Thoracic aorta (tissue), 2 donors: ENCODE measurements at places on chromosomes 12 and 14.

DNA sequence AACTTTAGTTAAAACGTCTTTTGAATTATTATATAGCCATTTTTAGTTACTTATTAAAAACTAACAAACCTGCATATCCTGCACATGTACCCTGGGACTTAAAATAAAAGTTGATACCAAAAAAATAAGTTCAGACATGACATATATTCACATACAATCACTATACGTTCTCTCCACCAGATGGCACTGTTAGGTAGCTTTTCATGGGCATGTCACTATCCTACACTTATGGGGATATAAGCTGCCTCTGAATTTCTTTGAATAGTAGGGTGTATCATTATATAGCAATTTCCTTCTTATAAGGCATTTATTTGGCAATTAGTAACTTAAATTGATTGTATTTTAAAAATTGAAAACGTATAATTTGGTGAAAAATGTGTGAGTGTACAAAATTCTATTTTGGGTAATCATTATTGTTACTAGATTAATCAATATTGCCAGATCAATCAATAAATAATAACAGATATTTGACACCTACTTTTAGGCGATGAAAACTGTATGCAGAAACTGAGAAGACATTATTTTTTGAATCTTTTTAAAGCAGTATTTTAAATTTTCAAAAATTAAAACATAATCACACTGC, 31.8 kb upstream of the OR10A7 start:
- no peak for DNase-seq

DNA sequence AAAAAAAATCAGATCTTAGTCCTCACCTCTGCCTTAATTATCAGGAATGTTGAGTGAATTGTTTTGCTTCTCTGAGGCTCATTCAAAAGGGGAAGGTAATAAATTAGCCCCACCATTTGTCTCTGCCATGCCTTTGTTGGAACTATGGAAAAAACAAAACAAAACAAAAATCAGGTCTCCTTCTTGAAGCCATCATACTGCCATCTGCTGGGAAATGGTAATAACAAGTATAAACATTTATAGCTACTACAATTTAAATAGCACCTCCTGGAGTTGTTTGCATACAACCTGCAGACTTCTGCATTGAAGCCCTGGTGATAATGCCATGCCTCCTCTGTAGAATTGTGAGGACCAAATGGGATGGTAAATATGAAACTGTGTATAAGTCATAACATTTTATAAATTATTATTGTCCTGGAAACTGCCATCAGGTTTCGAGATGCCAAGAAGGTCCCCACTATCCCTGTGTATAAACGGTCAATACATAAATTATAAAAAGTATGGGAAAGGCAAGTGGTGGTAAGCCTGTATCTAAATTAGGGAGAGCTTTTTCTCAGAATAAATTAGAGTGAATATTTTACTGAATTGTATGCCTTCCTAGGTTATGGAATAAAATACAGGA, 87.2 kb upstream of the FGD4 start:
- DNase-seq, result no peak

DNA sequence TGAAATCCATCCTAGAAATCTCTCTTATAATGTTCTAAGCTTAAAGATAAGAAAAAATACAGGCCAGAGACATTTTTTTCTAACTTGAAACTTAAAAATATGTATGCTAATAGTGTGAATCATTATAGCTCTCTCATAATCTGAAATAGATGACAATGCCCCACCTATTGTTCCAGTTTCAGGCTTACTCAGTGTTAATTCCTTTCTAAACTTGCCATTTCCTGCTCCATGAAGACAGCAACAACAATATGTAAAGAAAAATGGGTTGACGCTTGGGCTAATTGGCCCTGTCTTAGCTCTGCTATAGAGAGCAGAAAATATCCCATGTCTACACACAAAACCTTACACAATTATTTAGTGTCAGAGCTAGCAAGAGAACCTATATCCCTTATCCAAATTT, 37.1 kb downstream of the LMO3 start:
- DNase-seq, result no peak

GRCh38 chr12:32889011-32889760, 7.4 kb downstream of the PKP2 start:
- no peak for DNase-seq

DNA sequence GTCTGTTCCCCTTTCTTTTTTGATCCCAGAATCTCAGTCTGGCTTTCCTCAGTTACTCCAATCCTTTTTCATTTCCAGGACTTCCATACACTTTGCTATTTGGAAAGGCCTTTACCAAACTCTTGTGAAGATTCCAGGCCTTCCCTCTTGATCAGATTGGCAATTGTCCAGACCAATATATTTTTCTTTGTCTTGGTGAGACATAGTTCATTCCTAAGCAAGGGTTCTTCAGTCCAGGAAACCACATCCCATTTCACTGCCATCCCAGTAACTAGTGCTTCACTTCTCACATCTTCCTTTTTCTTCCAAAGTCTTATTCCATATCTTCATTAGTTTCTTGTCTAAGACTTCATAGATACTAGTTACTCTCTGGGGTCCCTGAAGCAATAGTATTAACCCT, 2.1 kb upstream of the PTPRQ start:
- no peak for DNase-seq

- no peak for DNase-seq
Observed at GRCh38 chr12:129034558-129035289, 181.4 kb downstream of the GLT1D1 start.

DNA sequence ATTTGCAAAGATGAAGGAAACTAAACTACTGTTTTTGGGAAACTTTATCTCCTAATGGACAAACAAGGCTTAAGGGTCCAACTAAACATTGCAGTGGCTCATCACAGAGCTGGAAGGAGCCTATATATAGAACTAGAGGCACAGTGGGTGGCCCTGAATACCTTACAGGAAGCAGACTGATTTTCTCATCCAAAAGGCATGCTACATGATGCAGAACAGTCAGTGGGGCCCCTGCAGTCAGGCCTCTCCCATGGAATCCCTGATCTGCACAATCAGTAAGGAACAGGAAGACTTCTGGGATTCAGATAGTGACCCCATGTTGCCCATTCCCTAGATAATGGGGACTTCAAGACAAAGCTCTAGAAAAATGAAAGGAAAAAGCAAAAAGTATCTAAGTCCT, 1.9 kb upstream of the LLPH start:
- DNase-seq, result no peak

DNA sequence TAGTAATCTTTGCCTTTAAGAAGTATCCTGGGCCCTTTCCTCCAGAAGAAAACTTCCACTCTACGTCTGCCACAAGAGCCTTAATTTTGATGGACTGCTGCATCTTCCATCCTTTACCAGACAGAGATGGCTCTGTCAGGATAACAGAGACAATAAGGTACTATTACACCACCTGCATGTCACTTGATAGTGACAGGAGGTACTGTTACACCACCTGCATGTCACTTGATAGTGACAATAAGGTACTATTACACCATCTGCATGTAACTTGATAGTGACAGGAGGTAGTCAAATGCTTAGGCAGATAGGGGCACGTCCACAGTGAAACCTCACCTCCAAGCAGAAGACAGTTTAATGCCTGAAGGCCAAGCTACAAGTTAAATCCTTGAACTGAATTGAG, 13.9 kb downstream of the OR6C74 start:
- no peak for DNase-seq

GRCh38 chr14:96662116-96662970, 134.8 kb upstream of the VRK1 start:
- DNase-seq, result no peak

DNA sequence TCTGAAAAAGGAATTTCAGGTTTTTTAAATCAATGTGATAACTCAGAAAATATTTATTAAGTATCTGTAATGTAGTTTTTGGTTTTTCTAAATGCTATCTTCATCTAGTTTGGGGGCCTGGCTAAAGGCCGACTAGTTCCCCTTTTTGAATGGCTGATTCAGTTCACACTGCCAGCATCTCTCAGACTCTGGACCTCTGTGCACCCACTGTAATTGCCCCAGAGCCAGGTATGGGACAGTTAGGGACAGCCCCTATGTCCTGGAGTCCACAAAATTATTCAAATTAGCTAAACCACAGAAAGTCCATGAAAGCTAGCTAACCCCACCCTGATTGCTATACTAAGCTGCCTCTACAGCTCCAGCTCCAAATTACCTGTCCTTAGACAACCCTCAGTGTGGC, 49.1 kb upstream of the RGS6 start:
- DNase-seq, result no peak

GRCh38 chr12:103282124-103282523, 213.6 kb downstream of the C12orf42 start:
- no peak for DNase-seq

GRCh38 chr14:54366736-54367735, 29.8 kb upstream of the CDKN3 start:
- DNase-seq, result no peak

DNA sequence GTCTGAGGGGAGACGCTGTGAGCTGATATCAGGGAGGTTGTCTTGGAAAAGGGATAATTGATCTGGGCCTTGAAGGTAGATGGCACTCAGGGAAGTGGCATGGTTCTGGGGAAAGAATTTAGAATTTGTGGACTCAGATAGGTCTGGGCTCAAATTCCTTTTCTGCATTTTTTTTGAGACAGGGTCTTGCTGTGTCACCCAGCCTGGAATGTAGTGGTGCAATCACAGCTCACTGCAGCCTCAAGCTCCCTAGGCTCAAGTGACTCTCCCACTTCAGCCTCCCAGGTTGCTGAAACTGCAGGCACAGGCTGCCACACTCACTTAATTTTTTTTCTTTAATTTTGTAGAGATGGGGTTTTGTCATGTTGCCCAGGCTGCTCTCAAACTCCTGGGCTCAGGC, 98.1 kb upstream of the NCOR2 start:
- no peak for DNase-seq

- DNase-seq, result no peak
Observed at GRCh38 chr14:22159957-22160356, 429.1 kb downstream of the DAD1 start.

- DNase-seq, result no peak
Observed at GRCh38 chr12:83763425-83763824, 1076.7 kb downstream of the TMTC2 start.

DNA sequence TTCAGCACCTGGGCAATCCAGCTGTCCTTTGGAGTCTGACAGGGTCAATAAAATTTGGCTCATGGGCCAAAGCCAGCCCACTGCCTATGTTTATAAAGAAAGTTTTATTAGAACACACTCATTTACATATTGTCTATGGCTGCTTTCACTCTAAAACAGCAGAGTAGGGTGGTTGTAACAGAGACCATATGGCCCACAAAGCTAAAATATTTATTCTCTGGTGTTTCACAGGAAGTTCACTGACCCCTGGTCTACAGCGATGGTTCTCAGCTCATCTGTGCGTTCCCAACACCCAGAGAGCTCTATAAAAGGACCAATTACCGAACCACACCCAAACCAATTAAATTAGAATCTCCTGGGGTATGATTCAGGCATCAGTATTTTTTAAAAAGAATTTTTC, 37.7 kb upstream of the RTRAF start:
- no peak for DNase-seq

- DNase-seq, result no peak
Observed at GRCh38 chr14:99286761-99287160, 14.8 kb upstream of the BCL11B start.

- DNase-seq, result no peak
Observed at GRCh38 chr14:34623506-34623905, 6.4 kb downstream of the SNX6 start.

DNA sequence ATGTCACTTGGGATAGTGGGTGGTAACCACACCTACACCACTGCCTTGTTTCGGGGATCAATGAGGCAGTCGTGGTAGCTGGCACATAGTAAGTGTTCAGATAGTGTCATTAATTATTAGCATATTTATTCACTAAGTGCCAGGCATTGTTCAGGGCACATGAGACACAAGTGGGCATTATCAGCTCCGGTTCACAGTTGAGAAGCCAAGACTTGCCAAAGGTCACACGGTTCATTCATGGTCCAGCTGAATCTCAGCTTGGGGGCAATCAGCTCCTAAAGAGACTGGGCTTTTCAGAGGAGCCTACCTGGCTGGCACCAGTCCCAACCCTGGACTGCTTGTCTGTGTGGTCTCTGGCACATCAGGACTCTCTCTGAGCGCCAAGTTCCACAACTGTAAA, 121.3 kb downstream of the PTPN11 start:
- no peak for DNase-seq

- DNase-seq, result no peak
Observed at GRCh38 chr12:28787151-28787550, 361.9 kb upstream of the FAR2 start.

GRCh38 chr12:76143343-76144244, 59.1 kb upstream of the NAP1L1 start:
- DNase-seq, result no peak

- no peak for DNase-seq
Observed at GRCh38 chr12:87853448-87854003, 175.7 kb downstream of the C12orf50 start.

- no peak for DNase-seq
Observed at GRCh38 chr12:9674226-9674590, 4.7 kb downstream of the CLEC2D start.

DNA sequence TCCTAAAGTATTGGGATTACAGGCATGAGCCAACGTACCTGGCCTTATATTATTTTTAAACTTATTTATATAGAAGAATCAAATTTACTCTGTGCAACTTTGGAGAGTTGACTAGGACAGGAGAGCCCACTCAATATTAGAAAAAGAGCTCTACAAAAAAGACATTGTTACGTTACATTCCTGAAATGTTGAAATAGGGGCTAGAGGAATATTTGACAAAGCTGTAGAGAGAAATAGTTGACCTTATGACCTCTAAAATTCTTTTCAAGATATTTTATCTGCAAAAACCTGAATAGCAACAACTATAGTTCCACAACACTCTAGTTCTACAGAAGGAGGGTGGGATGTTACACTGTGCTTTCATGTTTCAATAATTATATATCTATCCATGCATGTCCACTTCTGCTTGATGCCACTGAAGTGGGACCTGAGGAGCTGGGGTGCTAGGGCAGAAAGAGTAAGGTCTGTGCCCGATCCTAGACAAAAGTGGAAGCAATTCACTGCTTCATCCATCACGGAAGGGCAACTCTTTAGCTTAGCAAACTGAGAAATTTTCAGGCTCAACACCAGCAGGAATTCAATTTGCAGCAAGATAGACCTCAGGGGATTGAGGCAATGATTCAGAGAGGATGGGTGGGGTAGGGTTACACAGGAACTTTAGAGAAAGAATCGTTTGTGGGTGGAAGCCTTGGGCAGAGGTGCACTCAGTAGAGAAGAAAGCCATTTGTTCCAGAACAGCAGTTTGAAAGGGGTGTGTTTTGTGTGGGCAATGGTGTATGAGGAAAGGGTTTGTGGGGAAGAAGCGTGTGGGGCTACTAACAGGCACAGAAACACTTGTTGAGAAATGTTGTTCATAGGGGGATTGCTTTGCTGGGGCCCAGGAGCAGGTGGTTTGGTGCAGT, 16.0 kb upstream of the RNASE10 start:
- no peak for DNase-seq

- DNase-seq, result no peak
Observed at GRCh38 chr14:33962016-33962415, 11.1 kb upstream of the EGLN3 start.

GRCh38 chr14:99055816-99056215, 216.2 kb downstream of the BCL11B start:
- DNase-seq, result no peak
